Stimulated activated CD4-positive, alpha-beta T cell treated with anti-CD3 and anti-CD28 coated beads, Interleukin-4, amount 100 ng/mL, for 4 hours (primary cell): ENCODE measurements at places on chromosomes 13 and 19.

DNA sequence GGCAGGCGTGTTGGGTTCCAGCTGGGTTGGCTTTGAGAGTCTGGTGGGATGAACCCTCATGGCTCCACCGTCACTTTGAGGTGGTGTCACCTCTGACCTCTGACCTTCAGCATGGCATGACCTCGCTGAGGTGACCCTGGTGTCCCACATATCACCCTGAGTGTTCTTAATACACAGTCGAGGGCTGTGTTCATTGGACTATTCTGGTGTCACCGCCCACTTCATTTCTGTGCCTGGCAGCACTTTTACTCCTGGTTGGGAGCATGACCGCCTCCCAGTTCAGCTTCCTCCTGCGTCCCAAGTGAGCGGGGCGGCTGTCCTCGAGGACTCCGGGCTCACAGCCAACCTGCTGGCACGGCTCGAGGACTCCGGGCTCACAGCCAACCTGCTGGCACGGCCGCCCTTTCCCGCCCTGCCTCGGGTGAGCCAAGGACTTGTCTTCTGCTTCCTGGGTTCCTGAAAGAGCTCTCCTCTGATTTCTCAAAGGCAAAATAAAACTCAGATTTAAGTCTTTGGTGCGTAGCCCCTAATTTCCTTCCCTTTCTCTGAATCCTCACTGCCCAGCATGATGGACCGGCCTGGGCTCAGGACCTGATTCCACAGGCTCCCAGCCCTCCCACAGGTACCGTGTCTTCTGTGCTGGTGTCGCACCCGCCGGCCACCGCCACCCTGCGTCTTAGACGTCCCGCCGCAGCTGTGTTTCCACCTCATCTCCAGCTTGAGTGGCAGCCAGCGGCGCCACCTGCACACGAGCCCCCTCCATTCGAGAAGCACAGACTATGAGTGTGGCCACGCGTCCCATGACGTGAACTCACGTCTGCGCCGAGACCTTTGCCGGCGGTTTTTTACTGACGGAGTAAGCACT is 10.4 kb downstream of the ATP4B start:
- DNase-seq = no peak

DNA sequence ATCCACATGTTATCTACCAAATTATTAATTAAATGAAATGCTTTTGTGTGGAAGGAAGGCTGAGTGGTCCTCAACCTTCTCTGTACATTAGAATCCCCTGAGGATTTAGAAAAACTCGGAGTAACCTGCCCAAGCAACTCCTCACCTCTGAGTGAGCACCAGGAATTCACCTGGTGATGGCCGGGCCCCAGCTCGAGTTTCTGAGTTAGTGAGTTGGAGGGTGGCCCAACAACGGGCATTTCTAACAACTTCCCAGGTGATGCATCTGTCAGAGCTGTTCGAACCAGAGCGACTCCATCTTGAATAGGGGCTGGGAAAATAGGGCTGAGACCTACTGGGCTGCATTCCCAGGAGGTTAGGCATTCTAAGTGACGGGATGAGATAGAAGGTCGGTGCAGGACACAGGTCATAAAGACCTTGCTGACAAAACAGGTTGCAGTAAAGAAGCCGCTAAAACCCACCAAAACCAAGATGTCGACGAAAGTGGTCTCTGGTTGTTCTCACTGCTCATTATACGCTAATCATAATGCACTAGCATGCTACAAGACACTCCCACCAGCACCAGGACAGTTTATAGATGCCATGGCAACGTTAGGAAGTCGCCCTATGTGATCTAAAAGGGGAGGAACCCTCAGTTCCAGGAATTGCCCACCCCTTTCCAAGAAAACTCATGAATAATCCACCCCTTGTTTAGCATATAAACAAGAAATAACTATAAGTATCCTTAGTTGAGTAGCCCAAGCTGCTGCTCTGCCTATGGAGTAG is 44.2 kb upstream of the SHISA2 start:
- DNase-seq = no peak

- DNase-seq = no peak
These were observed 21.9 kb upstream of the EVI5L start for GRCh38 chr19:7808108-7808507.

GRCh38 chr13:113528101-113528812 is 37.7 kb upstream of the DCUN1D2 start:
- no peak for DNase-seq

DNA sequence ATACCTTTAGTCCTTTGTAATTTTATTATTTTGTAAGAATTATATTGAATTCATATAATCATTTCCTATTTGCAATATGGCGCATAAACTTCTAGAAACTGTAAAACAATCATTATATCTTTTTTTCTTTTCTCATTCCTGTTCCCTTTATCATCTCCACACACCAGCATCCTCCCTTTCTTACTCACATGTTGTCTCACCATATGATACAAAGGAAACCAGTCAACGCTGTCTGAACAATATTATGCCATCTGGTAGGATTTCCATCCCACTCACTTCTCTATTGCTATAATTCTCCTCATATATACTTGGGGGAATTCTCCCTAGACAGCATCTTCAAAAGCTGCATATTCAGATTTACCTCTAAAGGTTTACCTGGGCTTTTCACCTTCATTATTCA is 389.8 kb downstream of the NDFIP2 start:
- DNase-seq = no peak

- DNase-seq = no peak
These were observed 74.9 kb upstream of the KL start for GRCh38 chr13:32941368-32941767.

DNA sequence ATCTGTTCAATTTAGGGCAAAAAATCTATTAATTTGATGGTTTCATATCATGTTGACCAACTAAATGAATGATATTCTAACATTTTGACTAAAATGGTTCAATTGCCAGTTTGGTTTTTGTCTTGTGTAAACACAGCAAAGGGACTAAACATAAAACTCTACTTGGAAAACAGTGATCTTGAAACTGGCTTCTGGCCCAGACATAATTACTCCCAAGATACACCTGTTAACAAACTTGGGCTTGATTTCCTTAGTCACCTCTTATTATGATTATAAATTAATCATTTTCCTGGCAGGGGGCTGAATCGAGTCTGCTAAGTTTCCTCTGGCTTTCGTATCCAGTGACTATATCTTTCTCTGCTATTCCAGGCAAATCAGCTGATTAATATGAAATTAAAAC is 78.0 kb upstream of the OXGR1 start:
- DNase-seq = no peak

DNA sequence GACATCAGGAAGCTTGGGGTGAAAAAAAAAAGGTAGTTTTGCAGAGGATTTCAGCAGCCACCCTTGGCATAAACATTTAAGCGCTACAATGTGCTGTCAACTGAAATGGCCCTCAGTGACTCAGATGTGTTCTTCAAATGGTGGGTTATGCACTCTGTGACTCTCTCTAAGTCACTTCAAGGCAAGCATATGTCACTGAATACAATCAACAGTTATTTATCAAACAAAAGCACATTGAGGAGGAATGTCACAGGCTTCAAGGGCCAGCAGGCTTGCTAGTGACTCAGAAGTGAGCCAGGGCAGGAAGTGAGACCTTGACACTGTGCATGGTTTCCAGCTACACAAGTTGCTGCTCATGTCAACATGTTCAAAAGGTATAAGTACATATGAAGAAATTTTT is 523.7 kb upstream of the HTR2A start:
- no peak for DNase-seq

DNA sequence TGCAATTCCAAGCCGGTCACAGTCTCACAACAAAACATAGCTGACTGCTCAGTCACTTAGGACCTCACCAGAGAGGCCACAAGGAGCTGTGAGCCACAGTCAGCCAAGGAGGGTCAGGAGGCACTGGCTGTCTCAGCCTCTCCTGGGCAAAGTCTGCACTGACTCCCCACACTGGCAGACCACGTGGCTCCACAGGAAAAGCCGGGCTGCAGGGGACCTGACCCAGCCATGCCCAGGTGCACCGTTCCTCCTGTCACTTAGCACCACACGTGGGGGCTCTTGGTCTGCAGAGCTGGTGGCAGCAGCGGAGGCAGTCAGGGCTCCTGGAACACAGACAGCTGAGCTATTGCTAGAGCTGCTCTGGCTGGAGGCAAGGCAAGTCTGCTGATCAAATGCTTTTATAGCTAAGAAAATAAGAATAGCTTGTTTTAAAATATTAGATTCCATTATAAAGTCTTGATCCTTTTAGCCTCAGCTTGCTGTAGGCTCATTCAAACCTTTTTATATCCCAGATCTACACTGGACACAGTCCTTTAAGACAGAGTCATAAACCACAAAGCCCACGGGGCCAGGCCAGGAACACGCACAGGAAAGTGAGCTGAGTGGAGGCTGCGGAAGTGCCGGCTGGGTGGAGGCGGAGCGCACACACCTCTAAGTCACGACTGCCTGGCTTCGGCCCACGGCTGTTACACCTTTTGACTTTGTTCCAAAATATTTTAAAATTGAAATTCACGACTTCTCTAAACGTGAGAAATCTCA is 744.1 kb downstream of the UQCRFS1 start:
- peak; percentile 10 for DNase-seq

GRCh38 chr19:38778733-38779132 is 5.4 kb upstream of the LGALS7 start:
- DNase-seq = no peak
